ENCODE measurements at places on chromosomes 2 and 18. TPM values are rescaled to one million over a fixed set of nuclear protein-coding genes. Genes with fewer than 3 reads are reported as not detected.

EMILIN1 gene
- total RNA-seq, result 0.75 TPM

GRCh38 chr2:26598336-26598995 is 42.7 kb downstream of the CIB4 start:
- H3K4me3 ChIP-seq, result no peak overlapping the region
- H3K27ac ChIP-seq, result no peak overlapping the region
- H3K27me3 ChIP-seq, result peaks cover 52% of the 10 kb centered on the region
- DNase-seq, result no peak
- H3K4me1 ChIP-seq, result peaks cover 3% of the 10 kb centered on the region

GRCh38 chr2:33042265-33042664 is 95.5 kb downstream of the LTBP1 start:
- H3K36me3 ChIP-seq, result no peaks in the 10 kb centered on the region
- H3K4me1 ChIP-seq, result no peaks in the 10 kb centered on the region
- H3K27ac ChIP-seq, result no peak overlapping the region
- H3K4me3 ChIP-seq, result no peak overlapping the region
- DNase-seq, result no peak
- H3K27me3 ChIP-seq, result peaks cover 12% of the 10 kb centered on the region

GRCh38 chr2:200667413-200667812 is 81.6 kb downstream of the AOX1 start:
- H3K27ac ChIP-seq, result no peak overlapping the region
- peaks cover 7% of the 10 kb centered on the region for H3K27me3 ChIP-seq
- no peaks in the 10 kb centered on the region for H3K4me1 ChIP-seq
- no peaks in the 10 kb centered on the region for H3K36me3 ChIP-seq
- no peak overlapping the region for H3K4me3 ChIP-seq
- no peak for DNase-seq

DNA sequence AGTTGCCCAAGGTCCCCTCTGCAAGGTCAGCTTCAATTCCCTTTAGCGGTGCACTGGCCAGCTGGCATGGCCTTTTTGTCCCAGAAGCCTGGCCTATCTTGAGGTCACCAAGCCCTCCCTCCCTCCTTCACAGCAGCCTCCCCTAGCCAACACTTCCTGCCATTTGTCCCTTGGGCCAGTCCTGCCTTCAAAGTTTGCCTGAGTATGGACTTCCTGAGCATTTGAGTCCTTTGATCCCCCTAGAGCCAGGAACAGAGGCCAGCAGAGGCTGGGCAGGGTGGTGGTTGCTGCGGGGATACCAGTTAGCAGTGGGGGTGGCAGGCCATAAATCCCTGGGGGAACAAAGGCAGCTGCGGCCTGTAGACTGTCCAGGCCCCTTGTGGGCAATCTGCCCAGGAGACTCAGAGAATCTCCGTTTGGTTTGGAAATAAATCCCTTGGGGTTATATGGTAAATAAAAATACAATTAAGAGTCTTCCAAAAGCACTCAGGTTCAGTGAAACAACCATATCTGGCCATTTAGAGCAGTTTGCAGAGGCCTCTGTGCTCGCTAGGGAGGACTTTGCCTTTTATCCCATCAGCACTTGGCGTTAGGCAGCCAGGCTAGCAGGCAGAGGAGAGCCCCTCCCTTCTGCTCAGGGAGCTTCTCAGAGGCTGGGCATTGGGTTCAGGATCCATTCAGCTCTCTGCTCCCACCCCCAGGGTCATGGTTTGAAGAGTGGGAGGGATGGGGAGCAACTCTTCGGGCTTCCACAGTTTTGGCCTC is 3.1 kb upstream of the HES6 start:
- peaks cover 5% of the 10 kb centered on the region for H3K36me3 ChIP-seq
- no peak overlapping the region for H3K27ac ChIP-seq
- H3K4me1 ChIP-seq, result peaks cover 2% of the 10 kb centered on the region
- no peak for DNase-seq

GRCh38 chr18:78929516-78929915 is 50.1 kb upstream of the SALL3 start:
- H3K27me3 ChIP-seq, result peaks cover 5% of the 10 kb centered on the region
- no peaks in the 10 kb centered on the region for H3K36me3 ChIP-seq
- H3K4me1 ChIP-seq, result no peaks in the 10 kb centered on the region
- no peak overlapping the region for H3K27ac ChIP-seq
- no peak for DNase-seq
- no peak overlapping the region for H3K4me3 ChIP-seq

GRCh38 chr18:32289483-32290075 is 99.7 kb downstream of the MEP1B start:
- H3K27ac ChIP-seq, result no peak overlapping the region
- no peaks in the 10 kb centered on the region for H3K36me3 ChIP-seq
- no peaks in the 10 kb centered on the region for H3K27me3 ChIP-seq
- DNase-seq, result peak; percentile 45
- H3K4me1 ChIP-seq, result no peaks in the 10 kb centered on the region

All from activated CD8-positive, alpha-beta memory T cell treated with anti-CD3 and anti-CD28 coated beads, Interleukin-2, amount 10 ng/mL, durations not matched to agents 7 days and 5 days (primary cell).